ENCODE measurements at places on chromosomes 16 and 17.

DNA sequence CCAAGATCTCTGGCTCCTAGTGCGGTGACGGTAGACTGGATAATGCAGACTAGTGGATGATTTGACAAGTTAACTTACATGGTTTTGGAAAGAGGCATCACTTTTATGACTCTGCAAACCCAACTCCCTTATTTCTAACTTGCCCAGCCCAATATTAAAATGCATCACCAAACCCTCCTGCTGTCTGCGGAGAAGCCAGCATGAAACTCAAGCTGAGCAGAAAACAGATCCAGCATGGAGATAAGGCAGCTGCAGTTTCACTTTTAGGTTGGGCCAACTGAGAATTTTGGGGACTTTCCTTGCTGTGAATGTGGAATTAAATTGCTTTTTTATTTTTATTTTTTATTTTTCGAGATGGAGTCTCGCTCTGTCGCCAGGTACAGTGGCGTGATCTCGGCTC lies 27.8 kb downstream of the CDH1 start:
- DNase-seq = no peak

DNA sequence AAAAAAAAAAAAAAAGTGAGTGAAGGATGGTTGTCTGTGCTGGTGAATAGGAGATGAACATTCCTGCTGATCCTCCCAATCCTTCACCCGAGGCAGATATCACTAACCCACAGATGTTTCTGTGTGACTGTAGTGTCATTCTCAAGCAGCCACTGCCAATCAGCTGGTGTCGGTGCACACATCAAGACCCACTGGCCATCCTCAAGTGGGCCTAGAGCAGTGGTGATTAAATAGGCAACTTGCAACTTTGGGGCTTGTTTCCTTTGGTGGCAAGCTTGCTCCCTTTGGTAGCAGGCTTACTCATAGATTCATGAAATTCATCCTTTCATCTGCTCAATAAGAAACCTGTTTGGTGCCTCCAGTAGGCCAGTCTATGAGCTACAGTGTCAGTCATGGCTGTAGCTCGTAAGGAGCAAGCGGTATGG lies 51.1 kb upstream of the LGALS9 start:
- no peak for DNase-seq

DNA sequence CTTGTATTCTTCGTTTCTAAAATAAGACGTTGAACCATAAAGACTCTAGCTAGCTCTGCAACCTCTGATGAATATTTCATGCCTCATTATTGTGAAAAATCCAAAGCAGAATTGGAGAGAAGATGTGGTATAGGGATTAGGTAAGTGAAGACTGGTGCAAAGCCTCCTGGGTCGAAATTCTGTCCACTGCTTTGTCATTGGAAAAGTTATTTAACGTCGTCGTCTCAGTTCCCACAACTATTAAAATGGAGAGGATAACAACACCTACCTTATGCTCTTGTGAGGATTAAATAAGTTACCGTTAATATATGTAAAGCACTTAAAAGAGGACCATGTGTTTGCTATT lies 1.4 kb upstream of the PRPSAP2 start:
- no peak for DNase-seq

- DNase-seq = no peak
These were observed 2274.7 kb downstream of the TP53TG3F start for GRCh38 chr16:35733971-35734702.

DNA sequence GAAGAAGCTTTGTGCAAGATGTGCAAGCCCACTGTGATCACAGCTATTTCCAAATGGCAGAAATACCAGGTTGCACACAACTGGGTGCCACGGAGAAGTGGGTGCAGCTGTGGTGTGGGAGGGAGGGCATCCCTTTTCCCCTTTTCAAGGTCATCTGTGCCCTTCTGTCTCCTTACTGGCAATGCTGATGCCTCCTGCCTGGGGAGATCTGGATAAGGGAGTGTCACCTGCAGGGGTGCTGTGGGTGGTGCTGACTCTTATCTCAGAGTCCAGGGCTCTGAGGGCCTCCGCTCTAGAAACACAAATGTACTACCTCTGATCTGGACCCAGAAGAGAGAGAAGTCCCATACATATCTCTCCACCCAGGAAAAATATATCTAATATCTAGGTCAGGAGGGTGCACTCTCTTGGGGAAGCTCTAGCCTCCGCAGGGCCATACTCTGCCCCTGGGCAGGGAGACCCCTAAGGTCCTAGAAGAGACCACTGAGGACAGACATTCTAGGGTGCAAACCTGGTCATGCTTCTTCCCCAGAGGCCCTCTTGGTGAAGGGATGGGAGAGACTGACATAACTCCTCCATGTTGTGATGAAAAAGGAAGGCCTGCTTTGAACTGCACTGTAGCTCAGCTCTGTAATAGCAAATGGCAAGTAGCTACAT lies 18.5 kb downstream of the NPRL3 start:
- no peak for DNase-seq

- DNase-seq = no peak
These were observed 387.3 kb downstream of the MAF start for GRCh38 chr16:79213214-79213613.

DNA sequence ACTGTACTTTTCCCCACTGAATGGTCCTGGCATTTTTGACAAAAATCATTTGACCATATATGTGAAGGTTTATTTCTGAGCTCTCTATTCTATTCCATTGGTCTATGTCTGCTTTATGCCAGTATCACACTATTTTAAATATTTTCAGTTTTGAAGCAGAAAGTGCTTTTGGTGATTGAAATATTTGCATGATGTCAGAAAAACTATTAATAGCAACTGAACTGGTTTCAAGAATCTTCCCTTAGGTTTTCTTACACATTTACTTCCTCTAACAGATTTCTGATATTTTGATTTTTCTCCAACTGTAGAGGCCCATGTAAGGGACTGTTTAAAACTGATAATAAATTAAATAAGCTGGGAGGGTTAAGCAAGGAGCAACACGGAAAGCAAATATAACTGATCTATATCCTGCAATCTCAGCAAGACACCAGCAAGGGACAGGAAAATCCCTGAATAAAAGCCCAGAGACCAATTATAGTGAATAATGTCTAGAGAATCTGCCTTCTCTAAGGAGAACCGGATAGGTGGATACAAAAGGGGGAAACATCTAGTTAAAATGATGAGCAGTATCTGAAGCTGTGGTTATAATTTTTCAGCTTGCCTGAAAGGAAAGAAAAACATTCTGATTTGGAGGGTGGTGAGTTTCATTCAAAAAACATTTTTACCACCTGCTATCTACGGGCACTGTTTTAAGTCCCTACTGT lies 80.9 kb upstream of the STAC2 start:
- DNase-seq = no peak

DNA sequence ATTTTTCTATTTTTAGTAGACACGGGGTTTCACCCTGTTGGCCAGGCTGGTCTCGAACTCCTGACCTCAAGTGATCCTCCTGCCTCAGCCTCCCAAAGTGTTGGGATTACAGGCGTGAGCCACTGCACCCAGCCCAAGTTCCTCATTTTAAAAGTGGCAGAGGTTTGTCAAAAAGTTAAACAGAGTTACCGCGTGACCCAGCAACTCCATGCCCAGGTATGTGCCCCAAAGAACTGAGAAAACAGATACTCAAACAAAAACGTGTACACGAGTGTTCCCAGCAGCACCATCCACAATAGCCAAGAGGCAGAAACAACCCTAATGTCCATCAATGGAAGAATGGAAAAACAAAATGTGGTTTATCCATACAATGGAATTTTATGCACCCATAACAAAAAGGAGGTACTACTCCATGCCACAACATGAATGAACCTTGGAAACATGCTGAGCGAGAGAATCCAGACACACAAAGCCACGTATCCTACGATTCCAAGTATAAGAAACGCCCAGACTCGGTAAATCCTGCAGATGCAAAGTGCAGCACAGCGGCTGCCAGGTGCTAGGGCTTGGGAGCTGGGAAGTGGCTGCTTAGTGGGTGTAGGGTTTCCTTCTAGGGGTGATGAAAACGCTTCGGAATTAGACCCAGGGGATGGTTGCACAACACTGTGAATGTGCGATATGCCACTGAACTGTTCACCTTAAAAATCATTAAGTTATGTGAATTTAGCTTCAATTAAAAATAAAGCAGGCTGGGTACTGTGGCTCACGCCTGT lies 24.8 kb downstream of the ADCY9 start:
- DNase-seq = no peak

DNA sequence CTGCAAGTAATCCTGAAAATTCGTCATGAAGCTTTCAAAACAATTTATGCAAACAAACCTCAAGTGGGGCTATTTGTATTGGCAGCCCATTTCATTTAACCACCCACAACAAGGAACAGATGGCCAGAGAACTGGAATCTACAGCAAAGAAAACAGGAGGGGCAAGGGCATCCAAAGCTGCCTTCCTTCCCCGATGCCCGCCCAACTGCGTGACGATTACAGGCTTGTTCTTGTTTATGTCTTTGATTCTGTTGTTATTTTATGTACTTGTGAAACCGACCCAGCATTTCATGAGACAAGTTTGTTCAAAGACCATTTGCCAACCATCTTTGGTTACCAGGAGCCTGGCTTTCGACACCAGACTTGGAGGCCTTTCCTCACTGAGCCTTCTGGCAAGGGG lies 59.1 kb upstream of the IRX6 start:
- DNase-seq = no peak

DNA sequence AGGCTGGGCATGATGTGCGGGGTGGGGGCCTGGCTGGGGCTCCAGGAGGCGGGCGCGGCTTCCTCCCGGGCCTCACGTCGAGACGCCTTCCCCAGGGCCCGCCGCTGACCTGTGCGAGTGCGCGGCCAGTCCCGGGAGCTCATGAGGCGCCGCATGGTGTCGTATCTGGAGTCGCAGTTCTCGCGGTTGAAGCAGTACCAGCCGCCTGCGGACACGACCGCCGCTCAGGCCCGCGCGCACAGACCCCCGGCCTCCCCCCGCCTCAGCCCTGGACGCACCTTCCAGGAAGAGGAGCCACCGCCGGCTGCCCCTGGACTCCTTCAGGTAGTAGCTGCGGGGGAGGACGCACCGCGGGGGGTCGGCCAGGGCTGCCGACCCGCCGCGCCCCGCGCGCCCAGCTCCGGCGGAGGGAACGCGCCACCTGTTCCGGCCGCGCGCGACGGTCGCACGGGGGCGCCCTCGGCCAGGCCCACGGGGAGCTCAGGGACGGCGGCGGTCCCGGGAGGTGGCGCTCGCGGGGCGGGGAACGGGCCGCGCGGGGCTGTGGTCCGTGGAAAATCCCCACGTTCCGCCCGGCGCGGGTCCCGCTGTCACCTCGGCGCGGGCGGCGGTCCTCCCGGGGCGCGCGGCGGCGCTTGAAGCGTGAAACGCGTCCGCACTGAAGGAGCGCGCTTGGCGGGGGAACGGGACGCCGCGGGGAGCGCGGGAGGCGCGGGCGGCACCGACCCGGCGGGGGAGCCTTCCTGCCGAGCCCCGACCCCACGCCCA lies 1.4 kb downstream of the NOTUM start:
- peak; percentile 77 for DNase-seq

DNA sequence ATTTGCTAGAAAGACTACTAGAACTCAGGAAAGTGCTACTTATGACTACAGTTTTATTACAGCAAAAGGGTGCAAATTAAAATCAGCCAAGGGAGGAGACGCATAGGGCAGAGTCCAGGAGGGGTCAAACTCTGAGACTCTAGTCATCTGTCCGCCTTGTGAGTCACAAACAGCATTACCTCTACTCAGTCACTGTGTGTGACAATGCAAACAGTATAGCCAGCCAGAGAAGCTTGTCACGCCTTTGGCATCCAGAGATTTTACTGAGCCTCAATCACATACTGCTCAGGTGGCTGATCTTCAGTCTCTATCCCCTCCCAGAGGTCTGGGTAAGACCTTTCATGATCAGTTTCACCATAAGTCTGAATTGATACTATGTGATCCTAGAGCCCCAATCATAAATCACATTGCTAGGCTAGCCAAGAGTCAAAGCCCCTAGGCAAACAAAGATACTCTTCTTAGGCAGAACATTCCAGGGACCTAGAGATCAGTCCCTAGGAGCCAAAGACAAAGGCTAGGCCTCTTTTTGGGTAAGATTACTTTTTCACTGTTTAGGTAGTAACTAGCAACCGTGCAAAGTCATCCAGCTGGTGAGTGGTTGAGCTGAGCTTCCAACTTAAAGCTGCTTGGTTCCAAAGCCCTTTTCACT lies 48.8 kb upstream of the CLEC19A start:
- no peak for DNase-seq

DNA sequence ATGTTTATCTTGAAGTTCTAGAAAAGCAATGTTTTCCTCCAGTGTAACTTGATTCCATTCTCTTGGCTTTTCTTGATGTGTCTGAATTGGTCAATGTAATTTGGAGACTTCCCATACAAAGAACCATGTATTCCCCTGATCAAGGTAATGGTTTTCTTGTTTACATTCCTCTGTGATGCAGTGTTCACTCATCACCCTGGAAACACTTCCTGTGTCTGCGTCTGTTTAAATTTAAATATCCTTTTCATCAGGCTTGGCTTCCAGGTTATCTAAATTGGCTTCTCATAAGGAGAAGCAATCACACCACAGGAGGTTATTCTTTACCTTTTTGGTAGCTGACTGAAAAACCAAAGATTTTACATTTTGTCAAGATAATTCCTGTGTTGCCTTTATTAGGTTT lies 237.3 kb upstream of the WSCD1 start:
- no peak for DNase-seq

DNA sequence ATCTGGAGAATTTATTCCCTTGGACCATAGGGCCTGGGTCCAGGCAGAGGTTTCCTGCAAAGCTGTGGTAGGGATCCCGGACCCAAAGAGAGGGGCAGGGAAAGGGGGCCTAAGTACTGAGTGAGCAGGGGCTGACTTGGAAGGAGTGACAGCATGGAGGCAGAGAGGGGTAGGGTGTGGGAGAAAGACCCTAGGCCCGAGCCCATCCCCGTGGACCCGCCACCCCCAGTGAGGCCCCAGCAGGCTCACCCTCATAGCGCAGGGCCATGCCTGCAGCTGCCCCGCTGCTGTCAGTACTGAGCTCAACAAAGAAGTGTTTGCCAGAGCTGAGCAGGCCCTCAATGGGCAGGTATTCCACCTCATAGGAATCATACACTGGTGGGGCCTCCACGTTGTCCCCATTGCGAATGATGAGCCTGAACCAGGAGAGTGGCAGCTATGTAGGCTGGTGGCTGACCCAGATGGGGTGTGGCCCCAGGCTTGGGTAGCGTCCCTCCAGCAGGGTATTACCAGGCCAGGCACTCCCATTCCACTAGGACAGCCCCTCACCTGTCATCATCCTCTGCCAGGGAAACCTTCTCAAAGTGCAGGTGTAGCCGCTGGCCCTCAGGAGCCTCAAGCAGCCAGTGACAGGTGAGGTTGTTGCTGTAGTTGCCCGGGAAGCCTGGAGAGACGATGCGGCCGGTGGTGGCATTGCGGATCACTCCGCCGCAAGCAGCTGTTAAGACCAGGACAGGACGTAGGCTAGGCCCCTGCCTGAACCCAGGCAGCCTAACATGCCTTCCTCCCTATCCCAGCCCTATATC lies 9.1 kb upstream of the PHF12 start:
- DNase-seq = no peak

- DNase-seq = no peak
These were observed 549 bp downstream of the SLC26A11 start for GRCh38 chr17:80220736-80221215.

- peak; percentile 65 for DNase-seq
These were observed 11.8 kb downstream of the CSF3 start for GRCh38 chr17:40026816-40027613.

GRCh38 chr16:58814348-58814801 lies 80.3 kb upstream of the GOT2 start:
- peak; percentile 4 for DNase-seq
